ENCODE measurements at places on chromosomes 12 and 14.

DNA sequence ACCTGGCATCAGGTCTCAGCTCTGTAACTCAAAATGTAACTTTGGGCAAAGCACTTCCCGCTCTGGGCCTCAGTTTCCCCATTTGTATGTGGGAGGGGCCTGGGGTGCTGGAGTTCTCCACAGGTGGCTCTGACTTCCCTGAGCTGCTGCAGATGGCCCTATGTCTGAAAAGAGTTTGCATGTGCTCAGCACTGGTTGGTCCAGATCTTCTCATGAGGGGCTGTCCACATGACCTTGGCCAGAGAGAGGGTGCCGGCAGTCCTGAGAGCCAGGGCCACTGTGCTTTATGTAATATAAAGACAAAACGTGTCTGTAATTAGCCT is 7.2 kb upstream of the CACNA2D4 start:
- no peak for DNase-seq

DNA sequence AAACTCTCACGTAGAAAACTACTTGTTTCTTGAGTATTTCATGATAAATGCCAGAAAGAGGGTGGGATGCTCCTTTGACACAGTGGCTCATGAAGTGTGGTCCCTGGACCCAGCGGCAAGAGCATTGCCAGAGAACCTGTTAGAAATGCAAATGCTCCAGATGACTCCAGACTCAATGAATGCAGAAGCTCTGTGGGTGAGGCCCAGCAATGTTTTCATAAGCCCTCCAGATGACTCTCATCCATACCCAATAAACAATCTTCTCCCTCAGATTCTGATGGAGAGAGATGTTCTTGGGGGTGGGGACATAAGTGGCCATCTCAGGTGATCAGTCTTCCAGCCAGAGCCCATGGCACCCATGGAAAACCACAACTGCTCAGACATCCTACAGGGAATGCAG is 88.9 kb downstream of the SMOC1 start:
- DNase-seq = no peak

GRCh38 chr12:99435095-99435791 is 212.3 kb upstream of the GARIN6 start:
- no peak for DNase-seq

GRCh38 chr12:118694128-118694775 is 287.1 kb upstream of the SRRM4 start:
- no peak for DNase-seq

DNA sequence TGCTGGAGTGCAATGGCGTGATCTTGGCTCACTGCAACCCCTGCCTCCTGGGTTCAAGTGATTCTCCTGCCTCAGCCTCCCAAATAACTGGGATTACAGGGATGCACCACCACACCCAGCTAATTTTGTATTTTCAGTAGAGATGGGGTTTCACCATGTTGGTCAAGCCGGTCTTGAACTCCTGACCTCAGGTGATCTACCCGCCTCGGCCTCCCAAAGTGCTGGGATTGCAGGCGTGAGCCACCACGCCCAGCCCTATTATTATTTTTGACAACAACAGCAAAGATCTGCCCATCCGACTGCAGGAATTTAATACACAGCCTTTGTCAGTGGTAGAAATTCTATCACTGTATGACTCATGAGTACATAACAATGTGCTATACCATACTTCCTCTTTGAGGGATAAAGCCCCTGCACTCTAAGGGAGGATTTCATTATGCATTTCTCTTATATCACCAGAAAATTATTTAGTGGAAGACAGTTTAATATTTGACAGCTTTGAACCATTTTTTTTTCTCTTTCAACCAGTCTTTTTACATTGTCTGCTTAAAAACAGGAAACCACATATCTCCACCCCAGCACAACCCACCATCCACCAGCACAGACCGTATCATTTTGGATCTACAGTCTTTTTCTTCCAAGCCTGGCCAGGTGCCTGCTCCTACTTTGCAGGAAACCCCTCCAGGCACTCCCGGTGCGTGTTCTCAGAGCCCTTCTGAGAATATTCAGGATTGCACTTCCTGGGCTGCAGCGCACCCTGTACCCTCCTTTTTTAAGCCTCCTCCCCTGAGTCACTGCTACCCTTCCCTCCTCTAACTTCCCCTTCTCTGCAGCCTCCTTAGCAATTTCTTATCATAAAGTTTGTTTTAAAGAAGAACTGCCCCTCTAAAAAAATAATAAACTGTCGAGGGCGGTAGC is 594 bp downstream of the ARHGDIB start:
- no peak for DNase-seq

DNA sequence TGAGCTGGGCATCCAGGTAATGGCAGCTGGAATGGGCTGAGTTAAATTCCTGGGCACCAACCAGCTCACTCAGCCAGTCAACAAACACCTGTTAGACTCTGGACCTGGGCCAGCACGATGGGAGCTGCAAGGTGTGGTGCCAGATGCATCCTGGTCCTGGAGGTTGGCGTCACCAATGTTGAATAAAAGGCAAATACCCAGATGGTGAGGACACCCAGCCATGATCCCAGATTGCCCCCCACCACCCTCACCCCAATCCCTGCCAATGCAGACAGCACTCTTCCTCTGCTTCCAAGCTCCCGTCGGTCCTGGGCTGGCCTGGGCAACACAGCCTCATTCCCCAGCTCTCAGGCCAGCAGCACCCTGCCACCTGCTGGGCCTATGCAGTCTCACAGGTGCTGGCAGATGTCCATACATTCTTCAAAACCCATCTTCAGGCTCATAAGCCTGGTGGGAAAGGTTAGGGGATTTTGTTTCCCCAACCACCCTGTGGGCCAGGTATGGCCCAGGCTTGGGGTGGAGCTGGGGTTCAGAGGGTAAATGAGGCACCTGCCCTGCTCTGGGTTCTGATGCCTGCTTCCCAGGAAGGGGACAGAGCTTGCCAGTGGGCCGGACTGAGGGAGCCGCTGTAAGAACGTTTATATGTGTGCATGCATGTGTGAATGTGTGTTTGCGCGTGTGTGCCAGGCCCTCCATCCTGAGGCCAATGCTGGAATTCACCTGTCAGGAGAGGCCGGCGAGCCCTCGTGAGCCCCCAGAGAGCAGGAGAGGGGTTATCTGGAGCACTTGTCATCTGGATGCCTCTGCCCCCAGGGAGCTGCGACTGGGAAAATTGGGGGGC is 58.0 kb downstream of the LGMN start:
- DNase-seq = no peak

- DNase-seq = no peak
Observed at GRCh38 chr12:64660237-64661018, 50.1 kb downstream of the RASSF3 start.

GRCh38 chr14:24834956-24835355 is 201.0 kb upstream of the GZMB start:
- no peak for DNase-seq

GRCh38 chr12:93848523-93849101 is 171.4 kb downstream of the CRADD start:
- DNase-seq = no peak

GRCh38 chr12:3123729-3124128 is 46.5 kb downstream of the TSPAN9 start:
- no peak for DNase-seq

DNA sequence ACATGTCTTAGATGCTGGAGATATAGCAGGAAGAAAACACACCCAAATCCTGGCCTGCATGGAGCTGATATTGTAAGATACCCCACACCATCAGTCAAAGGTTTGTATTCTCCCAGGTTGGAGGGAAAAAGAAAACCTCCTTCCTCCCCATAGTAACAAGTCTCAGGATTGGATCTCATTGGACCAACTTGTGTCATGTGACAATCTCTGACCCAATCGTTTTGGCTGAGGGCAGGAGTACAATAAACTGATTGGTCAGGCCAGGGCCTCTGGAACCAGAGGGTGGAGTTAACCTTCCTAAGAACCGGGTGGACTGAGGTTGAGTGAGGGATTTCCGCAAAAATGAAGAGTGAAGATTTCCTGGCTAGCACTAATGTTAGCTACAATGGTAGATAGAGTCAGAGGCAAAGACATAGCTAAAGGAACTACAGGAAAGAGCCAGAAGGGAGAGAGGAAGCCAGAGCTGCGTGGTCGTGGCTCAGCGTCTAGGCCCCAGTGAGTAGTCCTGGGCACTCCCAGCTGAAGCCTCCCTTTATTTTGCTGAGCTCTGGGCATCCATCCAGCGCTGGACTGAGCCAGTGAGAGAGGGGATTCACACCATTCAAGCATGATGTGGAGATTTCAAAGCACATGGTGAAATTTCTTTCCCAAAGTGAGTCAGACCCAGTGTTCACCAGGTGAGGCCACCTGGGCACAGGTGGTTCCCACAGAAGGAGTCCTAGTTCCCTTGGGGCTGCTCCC is 219.9 kb downstream of the AACS start:
- no peak for DNase-seq

GRCh38 chr14:21168055-21168454 is 12.2 kb upstream of the OR5AU1 start:
- DNase-seq = no peak

DNA sequence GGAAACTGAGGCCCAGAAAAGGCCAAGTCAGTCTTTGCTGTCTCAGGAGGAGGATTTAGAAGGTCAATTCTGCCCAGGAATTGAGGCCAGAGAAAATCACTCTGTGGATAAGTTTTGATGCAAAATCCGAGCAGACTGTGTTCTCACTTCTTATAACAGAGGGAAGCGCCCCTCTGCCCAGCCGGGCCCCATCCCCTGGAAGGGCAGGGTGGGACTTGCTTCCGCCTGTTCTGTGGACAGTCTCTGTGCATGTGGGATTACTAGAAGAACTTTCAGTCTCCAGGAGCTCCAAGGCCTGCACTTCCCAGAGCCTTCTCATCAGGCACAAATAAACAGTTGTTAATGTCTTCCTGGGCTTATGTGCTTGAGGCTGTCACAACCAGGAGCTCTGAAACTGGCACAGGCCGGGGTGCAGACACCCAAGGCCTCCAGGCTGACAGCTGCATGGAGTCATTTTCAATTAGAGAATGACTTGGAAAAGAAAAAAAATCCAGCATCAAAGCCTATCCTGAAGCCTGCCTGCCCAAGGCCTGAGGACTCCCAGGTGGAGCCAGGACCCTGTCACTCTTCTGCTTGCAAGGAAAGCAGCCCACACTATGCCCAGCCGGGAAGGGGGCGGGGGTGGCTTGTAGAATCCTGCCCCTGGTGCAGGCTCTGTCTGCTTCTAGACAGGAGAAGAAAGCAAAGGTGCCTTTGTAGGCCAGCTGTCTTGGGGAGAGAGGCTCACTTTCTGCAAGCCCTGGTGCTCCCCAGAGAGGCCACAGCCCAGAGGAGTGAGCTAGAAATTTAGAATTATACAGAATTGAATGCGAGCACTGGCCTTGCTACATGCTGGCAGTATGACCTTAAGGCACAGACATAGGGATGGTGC is 84.7 kb downstream of the NTF3 start:
- DNase-seq = no peak

DNA sequence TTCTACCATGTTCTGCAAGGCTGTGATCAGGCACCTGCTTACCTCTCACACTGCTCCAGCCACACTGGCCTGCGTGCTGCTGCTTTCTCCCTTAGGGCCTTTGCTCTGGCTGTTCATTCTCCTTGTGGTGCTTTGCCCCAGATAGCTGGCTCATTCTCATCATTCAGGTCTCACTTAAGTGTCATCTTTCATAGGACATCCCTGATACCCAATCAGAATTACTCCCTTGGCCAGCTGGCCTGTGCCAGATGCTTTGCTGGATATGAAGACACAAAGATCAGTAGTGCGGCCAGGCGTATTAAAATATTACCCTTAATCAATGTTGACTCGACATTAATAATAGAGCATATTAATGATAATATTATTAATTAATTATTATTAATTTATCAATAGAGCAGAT is 143.8 kb upstream of the FGD4 start:
- no peak for DNase-seq

GRCh38 chr14:74501135-74501614 is 7.6 kb downstream of the ISCA2 start:
- DNase-seq = no peak

- no peak for DNase-seq
Observed at GRCh38 chr12:97386133-97386581, 76.4 kb upstream of the RMST start.

DNA sequence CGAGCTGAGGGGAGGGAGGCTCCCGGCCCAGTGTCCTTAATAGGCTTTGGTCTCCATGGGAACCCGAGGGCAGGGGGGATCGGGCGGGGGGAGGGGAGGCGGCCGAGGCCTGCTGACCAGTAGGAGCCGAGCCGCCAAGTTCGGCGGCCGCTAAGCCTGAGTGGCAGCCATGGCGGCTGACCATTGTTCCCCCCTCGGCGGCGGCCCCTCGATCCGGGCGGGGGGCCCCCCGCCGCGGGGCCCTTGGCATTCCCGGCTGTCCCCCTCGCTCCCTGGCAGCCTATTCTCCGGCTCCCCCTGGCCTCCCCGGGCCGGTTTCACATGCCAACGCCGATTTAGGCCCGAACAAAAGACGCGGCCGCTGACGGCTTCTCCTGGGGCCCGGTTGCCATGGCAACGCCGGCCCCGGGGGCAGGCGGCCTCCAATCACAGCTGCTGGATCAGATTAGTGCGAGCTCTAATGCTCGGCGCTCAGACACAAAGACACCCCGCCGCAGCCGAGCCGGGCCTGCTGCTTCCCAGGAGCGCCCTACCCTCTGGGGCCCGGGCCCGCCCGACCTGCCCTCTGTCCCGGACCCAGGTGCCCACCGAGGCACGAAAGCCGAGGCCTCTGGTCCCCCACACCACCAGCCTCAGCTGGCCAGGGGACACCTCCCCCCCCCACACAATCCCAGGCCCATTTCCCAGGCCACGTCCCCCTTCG is 7.3 kb downstream of the MSI1 start:
- peak; percentile 6 for DNase-seq

- no peak for DNase-seq
Observed at GRCh38 chr12:1880153-1880845, 38.2 kb downstream of the CACNA2D4 start.

DNA sequence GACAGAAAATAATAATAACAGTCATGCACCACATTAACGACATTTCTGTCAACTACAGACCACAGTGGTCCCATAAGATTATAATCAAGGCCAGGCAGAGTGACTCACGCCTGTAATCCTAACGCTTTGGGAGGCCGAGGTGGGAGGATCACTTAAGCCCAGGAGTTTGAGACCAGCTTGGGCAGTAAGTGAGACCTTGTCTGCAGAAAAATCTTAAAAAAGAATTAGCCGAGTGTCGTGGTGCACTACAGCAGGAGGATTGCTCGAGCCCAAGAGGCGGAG is 8.6 kb downstream of the NAB2 start:
- no peak for DNase-seq

- DNase-seq = no peak
Observed at GRCh38 chr12:116937640-116938039, 26.9 kb downstream of the FBXW8 start.

- no peak for DNase-seq
Observed at GRCh38 chr12:110932046-110932445, 11.7 kb upstream of the MYL2 start.
